Stimulated activated CD4-positive, alpha-beta T cell treated with anti-CD3 and anti-CD28 coated beads, Interleukin-15, amount 100 ng/mL, for 24 hours (primary cell): ENCODE measurements at places on chromosomes 3 and 15.

DNA sequence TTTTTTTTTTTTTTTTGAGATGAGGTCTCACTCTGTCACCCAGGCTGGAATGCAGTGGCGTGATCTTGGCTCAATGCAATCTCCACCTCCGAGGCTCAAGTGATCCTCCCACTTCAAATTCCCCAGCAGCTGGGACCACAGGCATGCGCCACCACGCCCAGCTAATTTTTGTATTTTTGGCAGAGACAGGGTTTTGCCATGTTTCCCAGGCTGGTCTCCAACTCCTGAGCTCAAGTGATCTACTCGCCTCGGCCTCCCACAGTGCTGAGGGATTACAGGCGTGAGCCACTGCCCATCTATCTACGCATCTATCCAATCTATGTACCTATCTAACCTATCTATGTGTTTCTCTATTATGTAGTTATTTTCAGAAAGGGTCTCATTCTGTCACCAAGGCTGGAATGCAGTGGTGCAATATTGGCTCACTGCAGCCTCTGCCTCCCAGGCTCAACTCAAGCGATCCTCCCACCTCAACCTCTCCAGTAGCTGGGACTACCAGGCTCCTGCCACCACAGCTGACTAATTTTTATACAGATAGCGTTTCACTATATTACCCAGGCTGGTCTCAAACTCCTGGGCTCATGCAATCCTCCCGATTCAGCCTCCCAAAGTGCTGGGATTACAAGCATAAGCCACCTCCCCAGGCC is 20.2 kb upstream of the GPX1 start:
- no peak for DNase-seq

DNA sequence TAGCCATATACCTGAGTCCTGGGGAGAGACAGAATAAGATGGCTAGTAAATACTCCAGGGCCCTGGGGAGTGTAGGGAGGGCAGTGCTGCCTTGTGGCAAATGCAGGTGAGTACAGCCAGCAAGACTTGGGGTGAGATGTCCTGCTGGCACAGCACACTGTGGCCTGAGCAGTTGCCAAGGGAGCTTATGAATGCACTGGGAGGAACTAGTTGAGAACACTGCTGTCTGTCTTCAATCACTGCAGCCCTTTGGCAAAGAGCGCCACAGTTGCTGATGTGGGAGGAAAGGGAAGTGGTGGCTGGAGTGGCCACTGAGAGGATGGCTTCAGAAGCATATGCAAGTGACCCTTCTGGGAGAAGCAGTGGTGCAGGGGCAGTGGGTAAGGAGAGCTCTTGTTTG is 264.6 kb downstream of the RORA start:
- DNase-seq, result no peak

DNA sequence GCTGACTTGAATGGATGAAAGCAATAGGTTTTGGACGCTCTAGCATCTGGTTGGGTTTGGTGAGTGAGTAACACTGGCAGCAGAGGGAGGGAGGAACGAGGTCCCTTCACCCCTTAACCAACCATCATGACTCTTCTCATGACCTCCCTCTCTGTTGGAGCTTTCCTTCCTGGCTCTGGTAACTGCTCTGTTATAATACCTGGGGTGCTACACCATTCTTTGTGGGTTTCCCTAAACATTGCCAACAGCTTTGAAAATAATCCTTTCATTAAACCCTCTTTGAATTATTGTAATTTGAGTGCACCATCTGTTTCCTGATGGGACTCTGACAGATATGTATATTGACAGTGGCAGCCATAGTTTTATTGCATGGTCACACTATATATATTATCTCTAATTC is 146.2 kb upstream of the PTPRG start:
- DNase-seq, result no peak

GRCh38 chr3:64773137-64773536 is 85.3 kb upstream of the ADAMTS9 start:
- DNase-seq, result no peak

- DNase-seq, result no peak
These were observed 179.1 kb downstream of the SLC9A9 start for GRCh38 chr3:143668924-143669790.

DNA sequence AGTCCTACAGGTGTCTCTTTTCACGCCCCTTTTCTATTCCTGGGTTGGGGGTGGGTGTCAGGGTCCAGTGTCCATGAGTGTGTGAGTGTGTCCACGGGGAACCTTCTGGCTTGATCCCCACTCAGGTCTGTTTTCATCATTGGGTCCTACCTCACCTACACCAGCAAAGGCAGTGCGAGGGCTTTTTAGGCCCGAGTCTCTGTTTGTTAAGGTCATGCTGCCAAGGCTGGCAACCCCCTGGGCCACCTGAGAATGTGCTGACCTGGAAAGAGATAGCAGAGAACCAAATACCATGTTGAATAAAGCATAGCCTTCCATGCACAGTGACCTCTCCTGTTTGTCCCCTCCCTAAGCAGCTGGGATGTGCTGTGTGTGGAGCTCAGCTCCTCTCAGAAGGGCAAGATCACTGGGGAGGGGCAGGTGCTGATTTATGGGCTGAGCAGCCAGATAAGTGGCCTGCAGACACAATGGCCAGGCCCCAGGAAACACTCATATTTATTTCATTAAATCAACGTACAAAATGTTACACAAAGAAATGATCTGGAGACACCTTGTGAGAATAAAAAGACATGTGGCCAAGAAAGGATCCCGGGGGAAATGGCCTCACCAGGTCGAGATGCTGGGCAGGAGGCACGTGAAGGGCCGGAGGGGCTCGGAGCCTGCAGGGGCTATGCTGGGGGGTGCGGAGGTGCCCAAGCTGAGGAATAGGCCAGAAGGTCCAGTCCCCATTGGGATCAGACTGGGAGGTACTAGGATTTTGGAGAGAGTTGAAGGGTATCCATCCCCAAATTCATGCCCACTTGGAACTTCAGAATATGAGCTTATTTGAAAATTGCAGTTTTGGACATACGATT is 36.1 kb downstream of the RAB6B start:
- DNase-seq, result no peak

DNA sequence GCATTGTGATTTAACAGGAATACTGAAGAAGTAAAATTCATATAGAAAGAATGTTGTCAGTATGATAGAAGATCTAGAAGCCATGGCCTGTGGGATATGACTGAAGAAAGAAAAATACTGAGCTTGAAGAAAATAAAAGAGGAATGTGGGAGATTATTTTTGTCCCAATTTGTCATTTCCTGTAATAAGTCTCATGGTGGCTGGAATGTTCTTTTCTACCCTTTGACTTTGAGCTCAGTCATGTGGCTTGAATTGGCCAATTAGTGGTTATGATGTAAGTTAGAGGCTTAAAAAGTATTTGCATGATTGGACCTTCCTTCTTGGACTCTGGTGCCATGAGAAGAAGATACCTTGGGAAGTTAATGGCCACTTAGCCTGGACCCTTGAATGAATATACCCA is 14.1 kb downstream of the APH1B start:
- no peak for DNase-seq

GRCh38 chr3:191143224-191143623 is 55.8 kb upstream of the OSTN start:
- no peak for DNase-seq
